Psoas muscle (tissue), 8 donors: ENCODE measurements at places on chromosomes 16 and 17. TPM values are rescaled to one million over a fixed set of nuclear protein-coding genes. Genes with fewer than 3 reads are reported as not detected.
A peak's percentile ranks its signal among the peaks of the same experiment; 100 is the strongest.

GRCh38 chr16:685967-686366 is 1.8 kb upstream of the JMJD8 start:
- no peak overlapping the region for H3K4me3 ChIP-seq
- DNase-seq: peak; percentile 55
- H3K27ac ChIP-seq: no peak overlapping the region
- H3K27me3 ChIP-seq: no peaks in the 10 kb centered on the region

The OR4D2 gene
- not detected for total RNA-seq

- peaks cover 6% of the 10 kb centered on the region for H3K4me1 ChIP-seq
- H3K4me3 ChIP-seq: no peak overlapping the region
- H3K27ac ChIP-seq: no peak overlapping the region
Measured at GRCh38 chr17:66455060-66455459, 152.6 kb downstream of the PRKCA start.

The ADAP2 gene
- 3.5 TPM for total RNA-seq

DNA sequence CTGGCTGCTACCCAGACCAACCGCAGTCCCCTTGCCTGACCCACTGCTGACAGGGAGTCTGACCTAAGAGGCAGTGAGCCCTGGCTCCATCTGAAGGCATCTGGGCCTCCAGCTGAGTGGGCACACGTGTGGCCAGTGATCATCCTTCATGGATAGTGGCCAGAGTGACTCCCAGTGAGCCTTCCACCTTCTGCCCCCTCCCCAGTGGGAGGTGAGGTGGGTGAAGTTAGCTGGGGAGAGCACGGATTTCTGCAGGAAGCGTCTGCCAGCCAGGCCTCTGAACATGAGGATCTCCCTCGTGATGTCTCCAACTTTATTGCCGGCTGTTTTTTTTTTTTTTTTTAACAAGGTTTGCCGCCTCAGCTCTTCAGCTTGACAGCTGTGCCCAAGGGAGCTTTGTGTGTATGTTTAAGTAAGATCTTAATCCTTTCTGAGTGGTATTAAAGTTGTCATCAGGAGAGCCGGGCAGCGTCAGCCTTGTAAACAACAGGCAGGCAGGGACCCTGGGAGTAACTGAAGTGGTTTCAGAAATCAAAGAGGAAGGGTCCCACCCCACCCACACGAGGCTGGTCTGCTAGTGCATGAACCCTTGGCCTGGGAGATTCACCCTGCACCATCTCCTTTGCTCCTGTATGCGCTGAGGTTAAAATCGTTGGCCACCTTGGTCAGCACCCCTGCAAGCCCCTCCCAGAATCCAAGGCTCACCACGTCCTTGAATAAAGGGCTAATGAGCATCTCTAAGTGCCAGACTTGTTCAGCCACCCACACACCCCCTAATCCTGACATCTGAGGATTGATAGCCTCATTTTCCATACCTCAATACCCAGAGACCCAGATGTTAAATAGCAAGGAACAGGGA is 33.3 kb downstream of the RHBDL3 start:
- DNase-seq: no peak
- no peak overlapping the region for H3K27ac ChIP-seq
- no peaks in the 10 kb centered on the region for H3K4me1 ChIP-seq
- no peaks in the 10 kb centered on the region for H3K27me3 ChIP-seq
- no peak overlapping the region for H3K4me3 ChIP-seq
- H3K36me3 ChIP-seq: no peaks in the 10 kb centered on the region

DNA sequence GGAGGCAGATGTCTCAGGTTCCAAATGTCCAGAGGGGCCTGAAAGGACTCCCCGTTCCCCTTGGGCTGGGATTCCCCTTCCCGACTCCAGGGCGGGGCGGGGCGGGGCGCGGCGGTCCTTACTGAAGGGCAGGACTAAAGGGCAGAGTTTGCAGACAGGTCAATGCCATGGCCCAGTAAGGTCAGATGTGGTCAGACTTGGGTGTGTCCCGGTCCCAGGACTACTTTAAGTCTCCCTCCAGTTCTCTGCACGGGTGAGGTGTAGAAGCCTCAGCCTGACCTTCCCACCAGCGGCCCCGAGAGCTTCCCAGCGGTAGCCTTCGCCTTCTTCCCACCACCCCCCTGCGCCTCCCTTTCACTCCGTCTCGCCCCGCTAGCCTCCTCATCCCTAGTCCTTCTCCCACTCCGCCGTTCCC is 532 bp downstream of the KDM6B start:
- no peaks in the 10 kb centered on the region for H3K36me3 ChIP-seq
- DNase-seq: peak; percentile 73
- H3K27me3 ChIP-seq: no peaks in the 10 kb centered on the region
- peaks cover 21% of the 10 kb centered on the region for H3K4me1 ChIP-seq
- peak overlapping the region; percentile 85 for H3K4me3 ChIP-seq

DNA sequence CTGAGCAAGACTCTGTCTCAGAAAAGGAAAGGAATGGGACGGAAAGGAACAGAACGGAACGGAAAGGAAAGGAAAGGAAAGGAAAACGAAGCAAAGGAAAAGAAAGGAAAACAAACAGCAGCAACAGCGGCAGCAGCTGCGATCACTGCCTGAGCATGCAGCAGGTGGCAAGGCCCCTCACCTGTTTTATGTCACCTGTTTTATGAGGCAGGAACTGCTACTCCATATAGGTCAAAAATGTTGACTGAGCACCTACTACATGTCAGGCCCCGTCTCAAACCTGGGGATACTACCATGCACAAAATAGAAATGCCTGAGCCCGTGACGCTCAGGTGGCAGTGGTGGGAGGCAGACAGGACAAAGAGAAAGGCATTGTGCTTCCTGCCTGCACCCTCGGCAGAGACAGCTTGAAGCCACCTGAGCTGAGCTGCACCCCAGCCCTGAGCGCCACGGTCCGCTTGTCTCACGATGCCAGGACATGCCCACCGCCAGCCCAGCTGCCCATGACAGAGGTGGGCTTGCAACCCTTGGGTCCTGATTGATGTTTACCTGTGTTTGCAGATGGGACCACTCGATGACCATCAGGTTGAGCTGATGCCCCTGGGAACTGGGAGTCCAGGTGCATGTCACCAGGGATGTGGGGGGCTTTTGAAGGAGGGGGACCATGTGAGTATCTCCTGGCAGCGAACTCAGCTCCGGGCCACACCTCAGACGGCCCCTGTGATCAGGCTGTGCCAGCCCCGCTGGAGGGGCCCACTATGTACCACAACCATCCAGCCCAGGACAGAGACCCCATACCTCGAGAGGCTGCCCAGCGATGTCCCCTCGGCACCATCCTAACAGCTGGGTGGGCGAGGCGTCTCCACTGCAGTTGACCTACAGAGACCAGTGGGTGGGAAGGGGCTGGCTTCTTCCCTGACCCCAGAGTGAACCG is 77.4 kb downstream of the RMI2 start:
- DNase-seq: no peak
- H3K36me3 ChIP-seq: no peaks in the 10 kb centered on the region
- no peak overlapping the region for H3K27ac ChIP-seq
- no peaks in the 10 kb centered on the region for H3K27me3 ChIP-seq

The CLEC19A gene
- total RNA-seq: not detected

The SECTM1 gene
- 1.8 TPM for total RNA-seq

GRCh38 chr17:2366747-2367494 is 29.6 kb downstream of the SGSM2 start:
- no peaks in the 10 kb centered on the region for H3K36me3 ChIP-seq
- peaks cover 21% of the 10 kb centered on the region for H3K4me1 ChIP-seq
- no peak for DNase-seq
- no peaks in the 10 kb centered on the region for H3K27me3 ChIP-seq
- no peak overlapping the region for H3K27ac ChIP-seq
